CD4-positive, alpha-beta memory T cell (primary cell): ENCODE measurements at places on chromosomes 3 and 15. TPM values are rescaled to one million over a fixed set of nuclear protein-coding genes. Genes with fewer than 3 reads are reported as not detected.
A peak's percentile ranks its signal among the peaks of the same experiment; 100 is the strongest.

DNA sequence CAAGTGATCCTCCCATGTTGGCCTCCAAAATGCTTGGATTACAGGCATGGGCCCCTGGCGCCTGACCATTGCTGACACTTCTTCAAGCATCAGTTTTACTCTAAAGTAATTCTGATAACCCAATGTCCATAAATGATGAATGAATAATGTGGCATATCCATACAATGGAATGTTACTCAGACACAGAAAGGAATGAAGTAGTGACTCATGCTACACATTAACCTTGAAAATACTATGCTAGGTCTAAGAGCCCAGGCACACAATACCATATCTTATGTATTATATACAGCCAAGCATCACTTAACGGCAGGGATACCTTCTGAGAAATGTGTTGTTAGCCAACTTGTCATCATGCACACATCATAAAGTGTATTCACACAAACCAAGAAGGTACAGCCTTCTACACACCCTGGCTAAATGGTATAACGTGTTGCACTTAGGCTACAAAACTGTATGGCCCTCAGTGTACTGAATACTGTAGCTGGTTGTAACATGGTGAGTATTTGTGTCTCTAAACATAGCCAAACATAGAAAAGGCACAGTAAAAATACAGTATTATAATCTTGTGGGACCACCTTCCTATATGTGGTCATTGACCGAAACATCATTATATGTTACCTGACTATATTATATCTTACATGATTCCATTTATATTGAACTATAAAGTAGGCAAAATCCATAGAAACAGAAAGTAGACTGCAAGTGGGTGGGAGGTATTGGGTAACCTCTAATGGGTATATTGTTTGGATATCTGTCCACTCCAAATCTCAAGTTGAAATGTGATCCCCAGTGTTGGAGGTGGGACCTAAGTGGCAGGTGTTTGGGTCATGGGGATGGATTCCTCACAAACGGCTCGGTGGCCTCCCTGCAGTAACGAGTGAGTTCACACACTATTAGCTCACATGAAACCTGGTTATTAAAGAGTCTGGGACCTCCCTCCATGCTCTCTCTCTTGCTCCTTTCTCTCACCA lies 31.4 kb downstream of the MKRN2 start:
- H3K27me3 ChIP-seq = no peaks in the 10 kb centered on the region
- no peak for DNase-seq
- no peak overlapping the region for H3K4me3 ChIP-seq
- H3K36me3 ChIP-seq = peaks cover 63% of the 10 kb centered on the region
- H3K4me1 ChIP-seq = no peaks in the 10 kb centered on the region
- no peak overlapping the region for H3K27ac ChIP-seq

- DNase-seq = no peak
- H3K27ac ChIP-seq = no peak overlapping the region
- H3K4me1 ChIP-seq = no peaks in the 10 kb centered on the region
- no peaks in the 10 kb centered on the region for H3K27me3 ChIP-seq
These were observed 263.9 kb upstream of the LYSMD4 start for GRCh38 chr15:99997112-99997651.

GRCh38 chr3:104392327-104392726 lies 974.4 kb upstream of the ALCAM start:
- no peak overlapping the region for H3K4me3 ChIP-seq
- H3K27ac ChIP-seq = no peak overlapping the region
- no peaks in the 10 kb centered on the region for H3K27me3 ChIP-seq
- no peak for DNase-seq
- H3K36me3 ChIP-seq = no peaks in the 10 kb centered on the region

GRCh38 chr3:2071531-2071930 lies 27.1 kb upstream of the CNTN4 start:
- H3K27me3 ChIP-seq = no peaks in the 10 kb centered on the region
- no peak for DNase-seq
- H3K4me3 ChIP-seq = no peak overlapping the region
- H3K27ac ChIP-seq = no peak overlapping the region
- H3K4me1 ChIP-seq = no peaks in the 10 kb centered on the region

GRCh38 chr3:161673866-161674265 lies 177.3 kb downstream of the OTOL1 start:
- DNase-seq = no peak
- H3K4me1 ChIP-seq = no peaks in the 10 kb centered on the region
- H3K27ac ChIP-seq = no peak overlapping the region
- no peaks in the 10 kb centered on the region for H3K27me3 ChIP-seq

GRCh38 chr3:53175613-53176540 lies 14.9 kb downstream of the PRKCD start:
- H3K4me1 ChIP-seq = no peaks in the 10 kb centered on the region
- DNase-seq = no peak
- peaks cover 13% of the 10 kb centered on the region for H3K36me3 ChIP-seq

- DNase-seq = no peak
- H3K27ac ChIP-seq = no peak overlapping the region
- no peak overlapping the region for H3K4me3 ChIP-seq
These were observed 31.6 kb downstream of the MESD start for GRCh38 chr15:80957976-80958375.

DNA sequence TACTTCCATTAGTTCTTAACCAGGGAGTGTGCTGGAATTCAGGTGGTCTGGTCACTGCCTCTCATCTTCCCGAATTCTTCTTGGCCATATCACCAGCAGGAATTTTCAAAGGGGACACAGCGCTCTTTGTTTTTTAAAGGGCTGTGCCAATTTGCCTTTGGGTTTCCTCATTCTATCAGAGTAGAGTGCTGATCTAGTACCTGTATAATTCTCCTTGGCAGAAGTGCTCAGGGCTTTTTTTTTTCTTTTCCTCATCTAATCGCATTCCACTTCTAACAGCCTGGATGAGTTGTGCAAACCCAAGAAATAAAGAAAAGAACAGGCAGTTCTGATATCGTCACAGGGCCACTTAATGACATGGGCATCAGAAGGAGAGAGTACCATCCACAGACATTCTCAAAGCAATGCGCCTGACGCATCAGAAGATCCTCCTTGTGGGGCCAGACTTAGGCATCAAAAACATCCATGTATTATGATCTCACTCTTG lies 121.0 kb downstream of the ASB7 start:
- DNase-seq = no peak
- no peak overlapping the region for H3K4me3 ChIP-seq
- H3K4me1 ChIP-seq = no peaks in the 10 kb centered on the region

DNA sequence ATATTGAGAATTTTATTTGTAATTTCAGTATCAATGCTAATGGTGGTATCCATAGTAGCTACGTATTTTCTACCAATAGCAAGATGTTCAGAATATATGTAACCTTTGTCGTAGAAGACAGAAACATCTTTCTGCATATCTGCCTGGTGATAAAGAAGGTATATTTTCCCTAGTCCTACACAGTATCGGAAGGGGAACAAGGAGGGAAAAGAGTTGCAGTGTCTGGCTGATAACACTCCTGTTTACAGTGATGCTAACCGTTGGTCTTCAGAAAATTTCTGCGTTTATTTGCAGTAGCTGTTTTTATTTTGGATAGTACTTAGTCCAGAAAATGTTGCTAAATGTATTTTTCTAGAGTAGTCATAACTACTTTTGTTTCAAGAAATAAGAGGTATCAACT lies 25.2 kb downstream of the TSC22D2 start:
- H3K36me3 ChIP-seq = no peaks in the 10 kb centered on the region
- H3K27me3 ChIP-seq = no peaks in the 10 kb centered on the region
- no peak overlapping the region for H3K27ac ChIP-seq
- peaks cover 14% of the 10 kb centered on the region for H3K4me1 ChIP-seq
- H3K4me3 ChIP-seq = no peak overlapping the region

- no peak overlapping the region for H3K4me3 ChIP-seq
- H3K36me3 ChIP-seq = no peaks in the 10 kb centered on the region
- H3K4me1 ChIP-seq = no peaks in the 10 kb centered on the region
- no peak for DNase-seq
These were observed 14.3 kb downstream of the DUOX2 start for GRCh38 chr15:45099549-45100165.

DNA sequence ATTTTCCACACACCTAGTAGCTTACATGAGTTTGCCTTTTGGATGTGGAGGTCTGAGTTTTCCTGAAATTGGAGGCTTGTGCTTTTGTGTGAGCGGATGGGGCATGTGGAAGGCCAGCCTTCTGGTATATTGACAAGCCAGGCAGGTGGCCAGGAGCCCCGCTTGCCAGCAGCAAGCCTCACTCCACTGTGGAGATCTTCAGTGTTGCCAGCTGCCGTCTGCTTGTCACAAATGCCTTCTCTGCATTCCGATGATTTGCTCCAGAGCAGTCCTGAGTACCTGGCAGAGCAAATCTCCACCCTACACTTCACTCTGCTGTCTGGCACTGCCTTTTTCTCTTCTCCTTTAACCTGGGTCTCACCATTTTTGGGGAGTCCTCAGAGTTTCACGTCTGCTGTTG lies 29.1 kb upstream of the CHST2 start:
- H3K4me1 ChIP-seq = no peaks in the 10 kb centered on the region
- no peaks in the 10 kb centered on the region for H3K27me3 ChIP-seq
- H3K36me3 ChIP-seq = no peaks in the 10 kb centered on the region
- DNase-seq = no peak

DNA sequence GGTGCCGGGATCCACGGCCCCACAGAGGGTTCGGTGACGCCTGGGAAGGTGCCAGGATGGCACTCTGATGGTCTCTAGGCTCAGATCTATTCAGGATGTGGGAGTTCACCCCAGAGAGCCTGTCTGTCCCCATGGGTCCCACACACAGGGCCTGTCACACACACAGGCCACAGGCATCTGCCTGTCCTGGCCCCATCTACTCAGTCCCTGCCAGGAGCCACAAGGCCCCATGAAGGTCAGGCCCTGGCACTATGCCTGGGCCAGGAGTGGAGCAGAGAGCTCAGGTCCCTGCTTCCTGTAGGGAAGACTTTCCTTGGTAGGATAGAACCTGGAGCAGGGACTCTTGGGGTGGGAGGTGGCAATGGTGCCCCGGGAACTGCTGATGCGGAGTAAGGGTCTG lies 49.0 kb upstream of the FURIN start:
- no peaks in the 10 kb centered on the region for H3K27me3 ChIP-seq
- H3K36me3 ChIP-seq = no peaks in the 10 kb centered on the region
- DNase-seq = no peak
- H3K4me3 ChIP-seq = no peak overlapping the region
- H3K27ac ChIP-seq = no peak overlapping the region

DNA sequence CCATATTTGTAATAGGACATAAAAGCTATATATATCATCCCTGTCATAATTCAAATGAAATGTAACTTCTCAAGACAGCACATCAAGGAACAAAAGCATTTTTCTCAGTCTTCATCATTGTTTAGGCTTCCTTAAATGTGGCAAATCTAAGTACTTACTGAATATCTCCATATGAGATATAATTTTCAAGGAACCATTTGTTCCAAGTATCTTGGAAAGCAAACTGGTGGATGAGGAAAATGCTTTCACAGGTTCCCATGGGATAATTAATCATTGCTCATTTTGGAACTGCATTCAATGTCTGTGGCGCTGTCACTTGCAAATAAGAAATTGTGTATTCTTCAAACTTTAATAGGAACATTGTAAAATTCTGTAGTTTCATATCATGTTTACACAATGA lies 52.6 kb upstream of the ZNF385D start:
- DNase-seq = no peak
- H3K36me3 ChIP-seq = no peaks in the 10 kb centered on the region
- no peaks in the 10 kb centered on the region for H3K27me3 ChIP-seq
- H3K27ac ChIP-seq = no peak overlapping the region

DNA sequence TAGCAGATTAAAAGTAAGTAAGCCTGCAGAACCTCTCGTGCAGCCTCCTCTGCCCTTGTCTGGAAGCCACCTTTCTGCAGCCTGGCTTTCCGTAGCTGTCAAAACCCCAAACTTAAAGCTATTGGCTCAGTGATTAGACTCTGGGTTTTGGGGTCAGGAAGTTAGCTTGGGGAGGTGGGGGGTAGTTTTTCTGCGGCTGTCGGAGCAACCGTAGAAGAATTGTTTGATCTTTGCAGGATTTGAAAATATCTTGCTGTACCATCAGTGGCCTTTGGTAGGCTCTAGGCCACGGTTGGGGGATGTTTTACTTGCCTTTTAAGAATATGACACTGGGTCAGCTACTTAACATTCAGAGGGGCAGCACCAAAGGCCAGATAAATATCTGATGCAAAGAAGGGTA lies 88.4 kb upstream of the RASGRP1 start:
- no peaks in the 10 kb centered on the region for H3K27me3 ChIP-seq
- no peaks in the 10 kb centered on the region for H3K36me3 ChIP-seq
- DNase-seq = peak; percentile 94
- peak overlapping the region; percentile 11 for H3K4me3 ChIP-seq

DNA sequence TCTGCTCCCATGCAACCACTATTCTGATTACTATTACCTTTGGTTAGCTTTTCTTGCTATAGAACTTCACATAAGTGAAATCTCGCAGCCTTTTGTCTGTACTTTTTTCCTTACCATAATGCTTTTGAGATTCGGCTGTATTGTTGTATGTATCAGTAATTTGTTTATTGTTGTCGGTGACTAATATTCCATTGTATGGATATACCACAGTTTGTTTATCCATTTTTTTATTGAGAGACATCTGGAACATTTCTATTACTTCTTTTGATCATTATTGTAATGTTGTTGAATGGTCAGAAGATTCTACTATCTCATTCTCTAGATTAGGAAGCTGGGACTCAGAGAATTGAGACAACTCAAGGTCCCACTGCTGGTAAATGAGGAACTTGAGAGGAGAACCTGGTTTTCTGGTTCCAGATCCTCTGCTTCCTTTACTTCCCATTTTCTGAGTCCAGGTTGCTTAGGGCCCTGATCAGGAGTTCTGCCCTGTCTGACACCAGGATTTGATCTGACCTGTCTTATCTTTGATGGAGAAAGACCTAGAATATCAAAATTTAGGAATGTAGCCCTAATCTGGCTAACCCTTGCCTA lies 18.2 kb upstream of the SPTSSB start:
- no peaks in the 10 kb centered on the region for H3K27me3 ChIP-seq
- no peak overlapping the region for H3K4me3 ChIP-seq
- peaks cover 25% of the 10 kb centered on the region for H3K4me1 ChIP-seq
- no peaks in the 10 kb centered on the region for H3K36me3 ChIP-seq
- DNase-seq = no peak
- no peak overlapping the region for H3K27ac ChIP-seq

DNA sequence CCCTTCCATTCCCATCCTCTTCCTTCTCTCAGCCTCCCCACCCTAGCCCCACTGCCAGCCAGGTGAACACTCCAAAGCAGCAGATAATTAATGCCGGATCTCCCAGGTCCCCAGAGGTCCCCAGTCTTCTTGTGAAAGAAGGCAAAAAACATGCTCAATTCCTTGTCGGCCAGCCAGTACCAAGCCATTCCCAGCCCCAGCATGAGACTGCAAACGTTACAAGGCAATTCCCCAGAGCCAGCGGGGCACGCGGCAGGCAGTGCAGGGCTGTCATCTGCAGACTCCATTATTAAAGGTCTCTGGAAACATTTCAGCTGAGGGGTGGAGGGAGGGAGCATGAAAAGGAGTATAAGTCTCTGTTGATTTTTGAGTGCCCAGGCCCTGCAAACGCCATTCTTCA lies 117.8 kb downstream of the XXYLT1 start:
- H3K27me3 ChIP-seq = no peaks in the 10 kb centered on the region
- no peak overlapping the region for H3K27ac ChIP-seq
- no peak overlapping the region for H3K4me3 ChIP-seq
- H3K4me1 ChIP-seq = peaks cover 25% of the 10 kb centered on the region

CEMIP gene
- 0.03 TPM for polyA plus RNA-seq

CCR1 gene
- polyA plus RNA-seq = 0.10 TPM

GCSAM gene
- 36.8 TPM for polyA plus RNA-seq

SCN5A gene
- polyA plus RNA-seq = not detected

ILDR1 gene
- not detected for polyA plus RNA-seq
